Small intestine (tissue), 16 donors: ENCODE measurements at places on chromosomes 12 and 14. TPM values are rescaled to one million over a fixed set of nuclear protein-coding genes. Genes with fewer than 3 reads are reported as not detected.
A peak's percentile ranks its signal among the peaks of the same experiment; 100 is the strongest.

Gene INSM2
- not detected for polyA plus RNA-seq

Gene GPD1
- polyA plus RNA-seq, result 197 TPM

DNA sequence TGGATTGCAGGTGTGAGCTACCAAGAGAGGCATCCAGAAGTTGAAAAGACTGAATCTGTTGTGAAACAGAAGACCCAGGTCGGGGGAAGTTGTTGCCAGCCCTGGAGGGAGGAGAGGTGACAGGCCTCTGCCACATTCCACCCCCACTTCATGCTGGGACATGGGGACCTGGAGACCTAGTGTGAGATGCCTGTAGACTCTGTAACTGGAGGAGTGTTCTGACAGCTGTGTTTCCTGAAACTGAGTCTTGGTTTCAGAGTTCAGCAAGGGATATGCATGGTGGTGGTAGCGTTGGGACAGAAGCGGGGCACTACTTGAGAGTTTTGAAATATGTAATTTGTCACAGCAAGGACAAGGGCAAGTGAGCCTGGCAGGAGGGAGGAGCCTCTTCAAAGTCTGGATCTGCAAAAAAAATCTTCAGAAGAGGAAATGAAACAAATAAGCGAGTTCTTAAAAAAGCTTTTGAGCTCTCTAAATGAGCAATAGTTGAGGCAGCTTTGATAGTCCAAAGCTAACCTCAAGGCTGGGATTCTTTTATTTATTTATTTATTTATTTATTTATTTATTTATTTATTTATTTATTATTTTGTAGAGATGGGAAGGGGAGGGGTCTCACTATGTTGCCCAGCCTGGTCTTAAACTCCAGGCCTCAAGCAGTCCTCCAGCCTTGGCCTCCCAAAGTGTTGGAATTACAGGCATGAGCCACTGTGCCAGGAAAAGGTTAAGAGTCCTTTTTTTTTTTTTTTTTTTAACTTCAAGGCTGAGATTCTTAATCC lies 58.9 kb upstream of the EEA1 start:
- H3K4me3 ChIP-seq, result no peak overlapping the region
- no peaks in the 10 kb centered on the region for H3K4me1 ChIP-seq
- H3K27me3 ChIP-seq, result no peaks in the 10 kb centered on the region
- H3K27ac ChIP-seq, result peak overlapping the region; percentile 3

DNA sequence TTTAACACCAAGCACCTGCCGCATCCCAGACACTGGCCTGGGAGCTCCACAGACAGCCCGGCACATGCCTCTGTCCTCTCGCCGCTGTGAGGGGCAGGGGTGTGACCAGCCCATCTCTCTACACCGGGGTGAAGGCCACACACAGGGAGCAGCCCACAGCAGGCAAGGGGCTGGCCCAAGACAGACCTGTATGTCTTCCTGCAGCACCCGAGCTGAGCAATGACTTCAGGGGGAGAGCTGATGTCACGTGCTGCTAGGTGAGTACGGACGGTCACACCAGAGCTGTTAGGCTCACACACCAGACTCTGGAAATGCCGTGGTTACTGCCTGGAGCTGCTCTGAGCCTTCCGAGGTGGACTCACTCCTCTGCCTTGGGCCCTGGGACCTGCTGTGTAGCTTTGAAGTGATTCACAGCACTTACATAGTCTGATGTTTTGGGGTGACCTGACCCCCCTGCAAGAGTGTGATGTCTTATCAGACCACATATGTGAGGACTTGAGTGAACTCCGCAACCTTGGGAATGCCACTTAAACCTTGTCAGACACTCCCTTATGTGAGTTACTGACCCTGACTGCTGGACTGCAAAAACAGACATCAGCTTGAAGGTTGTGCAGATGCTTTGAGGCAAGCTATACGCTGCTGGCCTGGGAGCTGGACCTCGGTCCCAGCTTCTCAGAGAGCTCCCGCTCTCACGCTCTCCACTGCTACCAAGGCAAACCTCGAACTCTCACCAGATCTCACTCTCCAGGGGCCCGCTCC lies 1.8 kb downstream of the XRCC3 start:
- peaks cover 19% of the 10 kb centered on the region for H3K4me1 ChIP-seq
- H3K4me3 ChIP-seq, result no peak overlapping the region
- peaks cover 34% of the 10 kb centered on the region for H3K36me3 ChIP-seq
- no peak overlapping the region for H3K27ac ChIP-seq
- DNase-seq, result no peak

DNA sequence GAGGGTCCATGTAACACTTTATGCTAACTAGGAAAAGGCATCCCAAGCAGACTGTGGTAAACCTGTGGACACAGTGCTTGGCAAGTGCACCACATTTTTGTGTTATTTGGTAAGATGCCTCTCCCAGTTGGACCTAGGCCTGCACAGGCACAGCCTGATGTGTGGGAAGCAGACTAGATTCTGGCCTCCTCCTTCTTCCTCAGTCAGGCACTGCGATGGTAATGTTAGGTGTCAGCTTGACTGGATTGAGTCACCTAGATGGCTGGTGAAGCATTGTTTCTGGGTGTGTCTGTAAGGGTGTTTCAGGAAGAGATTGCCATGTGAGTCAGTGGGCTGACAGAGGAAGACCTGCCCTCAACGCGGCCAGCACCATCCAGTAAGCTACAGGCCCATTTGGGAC lies 25.3 kb upstream of the RHOJ start:
- no peak for DNase-seq
- no peaks in the 10 kb centered on the region for H3K4me1 ChIP-seq
- H3K4me3 ChIP-seq, result no peak overlapping the region
- no peaks in the 10 kb centered on the region for H3K36me3 ChIP-seq
- no peak overlapping the region for H3K27ac ChIP-seq

- H3K4me1 ChIP-seq, result no peaks in the 10 kb centered on the region
- H3K27me3 ChIP-seq, result no peaks in the 10 kb centered on the region
- no peak for DNase-seq
- no peak overlapping the region for H3K4me3 ChIP-seq
- H3K36me3 ChIP-seq, result no peaks in the 10 kb centered on the region
These were observed 8.0 kb upstream of the RAP1B start for GRCh38 chr12:68602720-68603119.

GRCh38 chr14:63361790-63362189 lies 43.1 kb upstream of the GPHB5 start:
- no peak overlapping the region for H3K4me3 ChIP-seq
- H3K4me1 ChIP-seq, result no peaks in the 10 kb centered on the region
- DNase-seq, result peak; percentile 2

DNA sequence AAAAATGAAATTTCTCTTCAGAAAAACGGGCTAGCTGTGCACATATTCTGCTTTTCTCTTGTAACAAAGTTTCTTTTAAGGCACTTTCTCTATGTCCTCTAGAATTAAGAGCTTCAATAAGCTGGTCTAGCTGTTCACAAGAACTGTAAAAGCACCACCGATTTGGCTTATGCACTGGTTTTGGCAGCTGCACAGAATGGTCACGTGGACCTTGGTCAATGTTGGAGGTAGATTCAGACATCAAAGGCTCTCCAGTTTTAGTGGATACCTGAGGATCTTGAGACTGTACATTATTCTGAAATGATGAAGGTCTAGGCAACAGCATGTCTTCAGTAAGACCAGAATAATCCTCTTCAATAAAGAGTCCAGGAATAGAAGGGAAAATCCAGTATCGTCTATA lies 61.5 kb upstream of the CFL2 start:
- H3K36me3 ChIP-seq, result peaks cover 16% of the 10 kb centered on the region
- H3K4me3 ChIP-seq, result no peak overlapping the region
- H3K27ac ChIP-seq, result no peak overlapping the region

DNA sequence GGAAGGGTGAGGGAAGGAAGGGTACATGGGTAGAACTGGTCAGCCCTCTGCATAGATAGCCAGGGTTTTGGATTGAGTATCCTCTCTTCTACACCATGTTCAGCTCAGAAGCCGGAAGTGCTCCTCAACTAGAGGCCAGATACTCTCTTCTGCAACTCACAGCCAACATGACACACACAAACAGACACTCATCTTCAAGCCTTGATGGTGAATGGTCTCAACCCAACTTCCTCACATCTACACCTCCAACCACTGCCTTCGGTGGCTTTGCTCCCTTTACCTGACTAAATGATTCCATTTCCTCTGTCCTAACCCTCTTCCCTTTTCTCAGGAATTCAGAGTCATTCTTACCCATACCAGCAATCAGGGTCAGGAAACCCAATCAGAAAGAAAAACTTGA lies 7.6 kb upstream of the FKBP11 start:
- H3K4me1 ChIP-seq, result no peaks in the 10 kb centered on the region
- H3K36me3 ChIP-seq, result peaks cover 2% of the 10 kb centered on the region
- H3K4me3 ChIP-seq, result no peak overlapping the region

- H3K27ac ChIP-seq, result no peak overlapping the region
- DNase-seq, result no peak
- no peaks in the 10 kb centered on the region for H3K27me3 ChIP-seq
- H3K4me3 ChIP-seq, result no peak overlapping the region
- H3K36me3 ChIP-seq, result no peaks in the 10 kb centered on the region
- H3K4me1 ChIP-seq, result no peaks in the 10 kb centered on the region
These were observed 65.9 kb downstream of the PTPRQ start for GRCh38 chr12:80509781-80510556.

GRCh38 chr12:79370021-79370420 lies 320.7 kb downstream of the PAWR start:
- no peak overlapping the region for H3K4me3 ChIP-seq
- no peak for DNase-seq
- no peaks in the 10 kb centered on the region for H3K4me1 ChIP-seq
- H3K27me3 ChIP-seq, result no peaks in the 10 kb centered on the region
- H3K27ac ChIP-seq, result no peak overlapping the region
- H3K36me3 ChIP-seq, result no peaks in the 10 kb centered on the region
